GM12865 (cell line): ENCODE measurements at places on chromosomes 5 and 9.

DNA sequence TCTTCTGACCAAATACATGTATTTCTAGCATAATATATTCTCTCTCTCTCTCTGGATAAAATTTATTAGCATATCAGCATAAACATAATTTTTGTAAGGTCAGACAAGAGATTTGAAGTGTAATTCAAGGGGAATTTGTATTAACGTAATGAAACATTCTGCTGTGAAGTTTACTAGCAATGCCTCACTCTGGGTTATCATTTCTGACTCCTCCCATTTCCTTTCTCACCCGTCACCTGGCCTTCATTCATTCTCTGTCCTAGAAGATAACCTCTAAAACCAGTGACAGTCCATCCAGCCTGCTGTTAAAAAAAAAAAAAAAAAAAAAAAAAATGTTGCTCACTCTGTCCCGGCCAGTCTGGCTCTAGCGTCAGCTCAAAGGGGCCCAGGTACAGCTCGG, 27.1 kb downstream of the GRAMD2B start:
- DNase-seq: peak; percentile 66

- DNase-seq: no peak
Observed at GRCh38 chr9:8903077-8903476, 1103.5 kb upstream of the DMAC1 start.

- no peak for DNase-seq
Observed at GRCh38 chr5:90193185-90193822, 216.3 kb downstream of the CETN3 start.

- DNase-seq: no peak
Observed at GRCh38 chr9:123945532-123945931, 15.6 kb upstream of the DENND1A start.

DNA sequence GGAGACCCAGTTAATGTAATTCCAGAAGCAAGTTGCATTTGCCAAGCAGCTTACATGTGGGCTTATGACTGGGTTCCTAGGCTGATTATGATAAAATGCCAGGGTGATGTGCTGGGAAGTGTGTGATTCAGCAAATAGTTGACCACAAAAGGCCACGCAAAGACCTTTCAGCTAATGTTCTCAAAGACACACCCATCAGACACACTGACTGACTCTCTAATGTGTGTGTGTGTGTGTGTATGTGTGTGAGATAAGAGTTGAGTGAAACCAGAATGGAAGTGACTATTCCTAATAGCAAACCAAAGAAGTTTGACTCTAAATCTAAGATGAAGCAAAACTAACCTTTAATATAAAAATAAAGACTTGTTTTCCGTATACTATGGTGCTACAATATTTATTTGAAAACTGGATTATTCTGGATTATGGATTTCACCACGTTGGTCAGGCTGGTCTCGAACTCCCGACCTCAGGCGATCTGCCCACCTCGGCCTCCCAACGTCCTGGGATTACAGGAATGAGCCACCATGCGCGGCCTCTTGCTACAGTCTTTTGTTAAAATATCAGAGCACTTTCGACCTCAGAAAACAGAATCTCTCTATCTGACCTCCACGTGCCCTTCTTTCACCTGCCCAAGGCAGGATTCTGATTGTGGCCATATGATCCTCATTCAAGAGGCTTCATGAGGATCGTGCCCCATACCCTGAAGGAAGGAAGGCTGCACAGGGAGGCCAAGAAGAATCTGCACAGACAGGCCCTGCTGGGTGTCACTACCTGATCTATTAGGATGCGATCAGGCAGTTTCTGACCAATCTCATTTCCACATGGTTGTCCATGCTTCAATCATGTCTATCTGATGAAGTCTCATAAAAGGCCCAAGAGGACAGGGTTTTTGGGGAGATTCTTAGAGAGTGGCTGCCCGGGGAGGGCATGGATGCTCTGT, 75.6 kb downstream of the USP20 start:
- DNase-seq: no peak

DNA sequence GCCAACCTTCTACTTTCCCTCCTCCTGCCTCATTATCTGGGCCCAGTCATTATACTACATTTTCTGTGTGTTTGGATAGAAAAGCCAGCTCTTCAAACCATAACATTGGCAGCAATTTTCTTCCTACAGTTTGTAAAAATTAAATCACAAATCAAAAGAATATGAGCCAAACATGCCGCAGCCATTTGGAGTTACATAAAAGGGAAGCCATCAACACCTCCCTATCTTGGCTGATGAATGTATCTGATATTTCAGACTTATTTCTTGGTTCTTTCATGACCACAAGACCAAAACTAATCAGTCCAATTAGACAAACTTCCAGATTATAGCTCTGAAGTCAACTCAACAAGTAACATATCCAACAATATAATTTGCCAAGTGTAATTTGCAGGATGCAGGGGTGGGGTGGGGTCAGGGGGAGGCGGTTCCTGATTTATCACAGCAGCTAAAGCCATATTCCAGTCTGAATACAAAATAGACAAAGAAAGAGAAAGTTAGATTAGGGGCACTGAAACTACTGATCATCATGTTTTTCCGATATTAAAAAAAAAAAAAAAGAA, 89.4 kb upstream of the CNTLN start:
- no peak for DNase-seq

DNA sequence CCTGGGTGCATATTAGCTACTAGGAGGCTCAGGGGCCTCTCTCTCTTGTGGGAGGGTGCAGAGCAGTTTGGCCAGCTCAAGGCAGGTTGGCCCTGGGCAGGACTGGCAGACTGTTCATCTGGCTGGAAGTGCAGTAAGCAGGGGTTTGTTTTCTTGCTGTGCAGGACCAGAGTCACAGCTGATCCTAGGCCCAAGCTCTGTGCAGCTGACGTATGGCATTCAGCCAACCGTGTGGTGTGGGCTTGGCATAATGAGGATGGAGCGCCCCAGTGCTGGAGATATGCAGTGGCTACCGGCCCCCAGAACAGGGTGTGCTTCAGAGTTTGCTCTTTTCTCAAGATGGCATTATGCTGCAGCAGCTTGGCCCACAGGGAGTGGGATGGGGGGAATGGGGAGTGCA, 31.0 kb upstream of the PHF24 start:
- DNase-seq: no peak

DNA sequence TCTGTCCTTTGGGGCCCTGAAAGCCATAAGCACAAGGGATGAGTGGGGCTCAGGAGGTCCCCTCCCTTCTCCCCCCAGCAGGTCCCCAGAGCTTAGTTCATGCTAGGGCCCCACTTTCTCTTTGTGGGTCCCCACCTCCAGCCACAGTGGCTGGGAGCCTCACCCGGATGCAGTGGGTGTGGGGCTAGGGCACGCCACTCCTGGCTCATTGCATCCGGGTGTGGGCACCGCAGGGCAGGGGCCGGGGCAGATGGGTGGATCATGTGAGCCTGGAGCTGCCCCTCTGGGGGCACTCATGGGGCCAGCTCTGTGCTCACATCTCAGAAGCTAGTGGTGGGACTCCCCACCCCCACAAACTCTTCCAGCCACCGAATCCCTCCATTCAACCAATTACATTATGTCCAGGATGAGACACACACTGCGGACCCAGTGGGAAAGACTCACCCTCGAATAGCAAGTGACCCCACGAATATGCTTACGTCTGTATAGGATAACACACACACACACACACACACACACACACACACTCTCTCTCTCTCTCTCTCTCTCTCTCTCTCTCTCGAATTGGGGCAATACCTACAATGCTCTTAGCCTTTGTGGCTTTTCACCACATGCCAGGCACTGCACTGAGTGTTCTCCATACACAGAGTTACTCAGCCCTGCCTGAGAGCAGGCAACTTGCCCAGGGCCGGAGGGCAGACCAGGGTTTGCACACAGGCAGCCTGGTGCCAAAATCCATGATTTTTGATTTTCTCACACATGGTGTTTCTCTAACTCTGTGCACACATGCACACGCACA, 16.8 kb upstream of the PHYKPL start:
- DNase-seq: no peak

- peak; percentile 48 for DNase-seq
Observed at GRCh38 chr5:7876867-7877266, 7.9 kb downstream of the MTRR start.

DNA sequence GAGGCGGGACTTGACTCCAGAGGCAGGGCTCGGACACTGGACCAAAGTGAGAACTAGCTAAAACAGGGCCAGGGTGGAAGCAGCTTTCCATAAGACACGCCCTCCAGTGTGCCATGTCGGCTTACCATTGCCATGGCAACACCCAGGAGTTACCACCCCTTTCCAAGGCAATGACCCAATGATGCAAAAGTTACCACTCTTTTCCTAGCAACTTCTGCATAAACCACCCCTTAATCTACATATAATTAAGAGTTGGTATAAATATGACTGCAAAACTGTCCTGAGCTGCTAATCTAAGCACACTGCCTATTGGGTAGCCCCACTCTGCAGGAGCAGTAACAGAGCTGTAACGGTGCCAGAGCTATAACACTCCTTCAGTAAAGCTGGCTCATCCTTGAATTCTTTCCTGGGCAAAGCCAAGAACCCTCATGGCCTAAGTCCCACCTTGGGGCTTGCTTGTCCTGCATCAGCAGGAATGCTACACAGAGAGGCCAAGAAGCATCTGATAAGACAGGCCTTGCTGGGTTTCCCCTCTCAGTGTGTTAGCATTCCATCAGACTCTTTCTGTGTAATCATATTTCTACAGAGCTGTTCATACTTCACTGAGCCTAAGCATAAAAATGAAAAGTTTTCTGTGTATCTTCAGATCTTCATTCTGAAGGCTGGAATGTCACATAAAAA, 262.7 kb upstream of the KLF9 start:
- DNase-seq: no peak
